Hair follicular keratinocyte (primary cell): ENCODE measurements at places on chromosomes 1 and 21. TPM values are rescaled to one million over a fixed set of nuclear protein-coding genes. Genes with fewer than 3 reads are reported as not detected.

The ATF3 gene
- 1.6 and 2.0 TPM in 2 replicates for total RNA-seq

The SPRR2A gene
- total RNA-seq, result 0.39 and 0.87 TPM in 2 replicates

The SLC45A1 gene
- total RNA-seq, result 0.16 TPM in 1 of 2 replicates, not detected in the other

The GIPC2 gene
- 1.9 and 3.0 TPM in 2 replicates for total RNA-seq

The RNU1-3 gene
- under 0.01 TPM in 2 replicates for total RNA-seq

The CMPK1 gene
- total RNA-seq, result 69.9 and 76.8 TPM in 2 replicates

The AKNAD1 gene
- 0.15 TPM in 1 of 2 replicates, not detected in the other for total RNA-seq

The C1orf198 gene
- 10.1 and 17.3 TPM in 2 replicates for total RNA-seq

The HSD3B2 gene
- total RNA-seq, result not detected in 2 replicates

The RGS13 gene
- not detected in 2 replicates for total RNA-seq

The UBL4B gene
- not detected in 2 replicates for total RNA-seq

The GUCA2A gene
- not detected in 2 replicates for total RNA-seq

The ZNF683 gene
- not detected in 2 replicates for total RNA-seq

The KRTAP11-1 gene
- not detected in 2 replicates for total RNA-seq

The OR2T33 gene
- not detected in 2 replicates for total RNA-seq

The UBE4B gene
- 25.7 and 28.6 TPM in 2 replicates for total RNA-seq

The CHIA gene
- not detected in 2 replicates for total RNA-seq

The FAM3B gene
- total RNA-seq, result not detected in 2 replicates

The ARHGAP30 gene
- not detected in 2 replicates for total RNA-seq

The PRRX1 gene
- 0.08 and 2.1 TPM in 2 replicates for total RNA-seq

The LCE3E gene
- 0.68 and 1.6 TPM in 2 replicates for total RNA-seq

The CYP4A11 gene
- not detected in 2 replicates for total RNA-seq

The AGT gene
- total RNA-seq, result not detected in 2 replicates

The CFHR4 gene
- not detected in 2 replicates for total RNA-seq

The HAO2 gene
- total RNA-seq, result not detected in 2 replicates

The PRELP gene
- under 0.01 TPM in 1 of 2 replicates, not detected in the other for total RNA-seq

The HSPB7 gene
- total RNA-seq, result not detected in 2 replicates

The CELA3A gene
- total RNA-seq, result not detected in 2 replicates

The FALEC gene
- total RNA-seq, result not detected in 2 replicates

The MRPS14 gene
- 16.9 and 20.1 TPM in 2 replicates for total RNA-seq

The ADPRS gene
- 55.2 and 60.7 TPM in 2 replicates for total RNA-seq

The C8A gene
- not detected in 2 replicates for total RNA-seq

The ILDR2 gene
- total RNA-seq, result not detected in 2 replicates

The DISP3 gene
- total RNA-seq, result not detected in 2 replicates

The SLC25A33 gene
- total RNA-seq, result 7.3 and 12.9 TPM in 2 replicates

The ADAMTSL4 gene
- total RNA-seq, result 8.5 and 18.4 TPM in 2 replicates

The NBPF6 gene
- not detected in 2 replicates for total RNA-seq

The IBA57 gene
- 2.2 and 6.1 TPM in 2 replicates for total RNA-seq

The SFN gene
- total RNA-seq, result 1,687 and 1,807 TPM in 2 replicates

The CFH gene
- total RNA-seq, result 1.4 and 5.5 TPM in 2 replicates

The C4BPA gene
- not detected in 2 replicates for total RNA-seq
